Choroid plexus epithelial cell (primary cell): ENCODE measurements at places on chromosomes 7 and 10.
A peak's percentile ranks its signal among the peaks of the same experiment; 100 is the strongest.

- no peak for DNase-seq
These were observed 208.6 kb upstream of the PPP2R2D start for GRCh38 chr10:131692176-131692575.

DNA sequence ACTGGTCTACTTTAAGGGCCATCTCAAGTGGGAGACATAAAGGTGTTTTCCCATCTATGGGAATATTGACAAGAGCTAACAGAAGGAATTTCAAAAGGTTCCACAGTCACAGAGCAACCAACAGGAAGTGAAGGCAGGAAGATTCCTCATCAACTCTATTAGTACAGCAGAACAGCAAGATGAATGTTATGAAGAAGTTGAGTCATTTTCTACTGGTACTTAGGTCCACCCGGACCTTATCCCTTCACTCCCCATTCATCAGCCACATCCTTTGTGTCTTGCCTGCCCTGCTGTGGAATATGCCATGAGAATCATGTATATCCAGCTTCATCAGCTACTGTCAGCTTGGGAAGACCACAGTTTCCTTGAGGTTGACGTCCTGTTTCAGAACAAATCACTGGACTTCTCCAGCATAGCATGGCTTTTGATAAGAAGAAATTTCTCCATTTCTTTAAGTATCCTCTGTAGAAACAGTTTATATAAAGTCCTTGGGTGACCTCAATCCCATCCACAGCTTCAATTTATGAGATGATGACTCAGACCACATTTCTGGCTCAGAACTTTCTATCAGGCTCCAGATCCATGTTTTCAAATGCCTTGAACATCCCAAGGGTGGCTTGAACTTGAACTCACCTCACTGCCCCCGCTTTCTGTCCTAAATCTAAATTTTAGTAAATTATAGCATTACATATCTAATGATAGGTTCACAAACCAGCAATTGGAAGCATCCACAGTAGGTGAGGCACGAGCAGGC is 84.9 kb upstream of the AGK start:
- DNase-seq, result no peak

GRCh38 chr7:112193915-112194502 is 12.2 kb downstream of the DOCK4 start:
- DNase-seq, result no peak

DNA sequence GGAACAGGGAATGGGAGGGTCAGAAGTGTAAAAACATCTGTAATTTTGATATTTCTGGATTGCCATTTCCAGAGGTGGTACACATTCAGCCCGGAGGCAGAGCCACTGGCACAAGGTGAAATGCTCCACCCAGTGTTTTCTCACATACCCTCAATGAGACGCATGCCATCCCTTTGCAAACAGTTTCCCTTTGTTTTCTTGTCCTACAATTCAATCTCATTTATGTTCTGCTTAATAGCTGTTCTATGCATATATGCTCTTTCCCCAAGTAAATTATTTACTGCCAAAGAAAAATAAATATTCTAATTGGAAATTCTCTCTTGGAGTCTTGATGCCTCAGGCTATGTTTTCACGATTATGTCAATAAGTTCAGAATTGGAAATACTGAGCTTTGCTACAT is 369.7 kb upstream of the AKR1E2 start:
- no peak for DNase-seq

- no peak for DNase-seq
These were observed 4.8 kb downstream of the NHLRC2 start for GRCh38 chr10:113859261-113859660.

- no peak for DNase-seq
These were observed 6.1 kb downstream of the OGDHL start for GRCh38 chr10:49756031-49756430.

DNA sequence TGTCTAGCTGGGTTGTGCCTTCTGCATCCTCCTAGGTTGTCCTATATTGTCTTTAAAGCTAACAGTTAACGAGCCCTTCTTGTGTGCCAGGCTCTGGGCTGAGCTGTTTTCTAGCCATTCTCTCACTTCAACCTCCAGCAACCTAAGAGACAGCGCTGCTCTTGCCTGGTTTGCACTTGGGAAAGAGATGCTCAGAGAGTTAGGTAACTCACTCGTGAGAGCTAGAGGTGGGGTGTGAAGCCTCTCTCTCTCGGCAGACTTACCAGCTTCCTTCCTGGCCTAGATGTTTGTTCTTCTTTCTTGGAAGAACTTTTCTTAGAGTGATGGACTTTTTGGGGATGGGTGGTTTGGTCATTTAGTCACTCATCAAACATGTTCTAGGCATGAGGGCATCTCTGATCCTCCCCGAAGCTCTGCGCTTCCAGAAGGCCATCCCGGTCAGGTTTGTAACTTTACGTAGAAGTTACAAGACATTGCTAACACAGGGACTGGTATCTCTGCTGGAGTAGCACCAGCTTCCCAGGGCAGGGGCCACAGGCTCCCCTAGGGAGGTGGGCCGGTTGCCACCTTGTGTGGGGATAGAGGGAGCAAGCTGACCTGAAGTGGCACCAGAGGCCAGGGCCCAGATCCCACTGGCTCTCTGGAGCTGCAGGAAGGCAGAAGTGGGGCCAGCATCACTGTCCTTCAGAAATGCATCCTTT is 14.3 kb downstream of the TSPAN15 start:
- no peak for DNase-seq

DNA sequence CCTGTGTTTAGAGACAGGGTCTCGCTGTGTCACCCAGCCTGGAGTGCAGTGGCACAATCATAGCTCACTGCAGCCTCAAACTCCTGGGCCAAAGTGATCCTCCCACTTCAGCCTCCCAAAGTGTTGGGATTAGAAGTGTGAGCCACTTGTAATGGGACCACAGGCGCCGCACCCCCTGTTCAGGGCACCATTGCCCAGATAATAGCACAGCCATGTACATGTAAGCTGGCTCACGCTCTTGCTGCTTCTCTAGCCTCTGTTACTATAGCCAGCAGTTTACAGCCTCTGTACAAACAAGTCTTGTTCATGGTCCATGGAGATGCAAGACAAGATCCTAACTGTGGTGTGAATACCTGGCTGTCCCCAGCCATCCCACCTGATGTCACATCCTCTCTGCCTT is 4.2 kb upstream of the MLXIPL start:
- DNase-seq, result no peak

GRCh38 chr10:62095181-62096122 is 173.2 kb downstream of the RTKN2 start:
- peak; percentile 73 for DNase-seq

DNA sequence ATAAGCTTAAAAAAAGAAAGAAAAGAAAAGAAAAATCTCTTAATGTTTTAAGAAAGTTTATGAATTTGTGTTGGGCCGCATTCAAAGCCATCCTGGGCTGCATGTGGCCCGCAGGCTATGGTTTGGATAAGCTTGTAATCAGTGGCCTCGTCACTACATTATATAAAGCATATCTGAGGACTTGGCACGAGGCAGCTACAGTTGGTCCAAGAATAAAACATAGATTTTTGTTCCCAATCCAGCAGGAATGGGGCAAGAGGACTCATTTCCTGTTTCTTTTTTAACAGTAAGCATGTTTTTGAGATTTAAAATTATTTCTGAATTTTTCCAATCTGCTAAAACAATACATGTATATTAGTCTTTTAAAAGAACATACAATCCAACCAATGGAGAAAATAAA is 28.6 kb downstream of the MCM10 start:
- DNase-seq, result no peak

GRCh38 chr10:73054286-73054685 is 42.4 kb downstream of the P4HA1 start:
- no peak for DNase-seq

DNA sequence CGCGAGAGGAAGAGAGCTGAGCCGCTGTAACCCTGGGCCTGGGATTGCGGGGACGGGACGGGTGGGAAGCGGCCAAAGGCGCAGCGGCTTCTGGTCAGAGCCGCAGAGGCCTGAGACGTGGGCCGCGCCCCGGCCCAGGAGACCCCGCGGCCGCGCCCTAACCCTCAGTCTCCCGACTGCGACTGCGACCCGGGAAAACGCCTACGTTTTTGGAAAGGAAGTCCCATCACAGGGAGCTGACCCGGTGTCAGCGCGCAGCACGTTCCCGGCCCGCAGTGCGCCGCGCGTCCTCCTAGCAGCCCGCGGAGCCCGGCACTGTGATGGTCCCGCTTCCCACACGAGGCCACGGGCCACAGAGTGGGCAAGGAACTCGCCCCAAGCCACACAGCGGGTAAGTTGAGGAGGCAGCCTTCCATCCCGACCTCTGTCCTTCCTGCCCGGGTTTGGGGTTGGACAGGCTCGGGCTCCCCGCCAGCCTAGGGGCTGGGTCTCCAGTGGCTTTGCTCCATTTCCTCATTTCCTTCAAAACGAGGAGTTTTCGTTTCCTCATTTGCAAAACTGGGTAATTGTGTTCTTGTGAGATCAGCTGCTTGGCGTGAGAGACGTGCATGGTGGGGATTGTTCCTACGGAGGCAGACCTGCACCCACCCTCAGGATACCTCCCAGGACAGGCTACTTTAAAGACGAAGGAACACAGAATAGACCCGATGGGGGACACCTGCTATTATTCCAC is 1.2 kb downstream of the GPNMB start:
- DNase-seq, result peak; percentile 17

GRCh38 chr7:79037001-79037400 is 416.5 kb downstream of the MAGI2 start:
- no peak for DNase-seq

GRCh38 chr10:97378933-97379921 is 21.9 kb downstream of the RRP12 start:
- DNase-seq, result no peak

GRCh38 chr10:73756183-73756582 is 12.0 kb downstream of the SEC24C start:
- DNase-seq, result no peak
